A549 treated with AZD2906 at 1 μM for 4 hours (cell line): ENCODE measurements at places on chromosomes 5 and 9. TPM values are rescaled to one million over a fixed set of nuclear protein-coding genes. Genes with fewer than 3 reads are reported as not detected.

Gene PCDHGB6
- 0.09 to 0.13 TPM (median 0.10 TPM) in 5 replicates for total RNA-seq

Gene DMRT3
- 0.03 TPM in 1 of 5 replicates, not detected in the others for total RNA-seq

Gene RAB3C
- total RNA-seq = not detected in 5 replicates

Gene SNCAIP
- total RNA-seq = 0.03 to 0.21 TPM (median 0.05 TPM) in 5 replicates

Gene ARAP3
- total RNA-seq = 3.3 to 4.8 TPM (median 4.1 TPM) in 5 replicates

Gene FOXD4L3
- total RNA-seq = 0.05 to 0.21 TPM (median 0.10 TPM) in 4 of 5 replicates, not detected in the other

Gene RAPGEF1
- total RNA-seq = 39.7 to 46.4 TPM (median 44.8 TPM) in 5 replicates

Gene EPB41L4B
- 26.1 to 29.4 TPM (median 26.8 TPM) in 5 replicates for total RNA-seq

Gene SELENOP
- 0.15 to 0.58 TPM (median 0.37 TPM) in 5 replicates for total RNA-seq

Gene FGF18
- total RNA-seq = 2.2 to 4.0 TPM (median 3.2 TPM) in 5 replicates

Gene STARD4
- 3.4 to 5.9 TPM (median 4.2 TPM) in 5 replicates for total RNA-seq

Gene SOX30
- 0.03 TPM in 1 of 5 replicates, not detected in the others for total RNA-seq
